Activated CD4-positive, alpha-beta T cell treated with anti-CD3 and anti-CD28 coated beads, Interleukin-2, amount 50 U/mL, for 4 hours (primary cell): ENCODE measurements at places on chromosomes 6 and 20.

- no peak for DNase-seq
Measured at GRCh38 chr20:59441306-59441705, 140.9 kb downstream of the EDN3 start.

DNA sequence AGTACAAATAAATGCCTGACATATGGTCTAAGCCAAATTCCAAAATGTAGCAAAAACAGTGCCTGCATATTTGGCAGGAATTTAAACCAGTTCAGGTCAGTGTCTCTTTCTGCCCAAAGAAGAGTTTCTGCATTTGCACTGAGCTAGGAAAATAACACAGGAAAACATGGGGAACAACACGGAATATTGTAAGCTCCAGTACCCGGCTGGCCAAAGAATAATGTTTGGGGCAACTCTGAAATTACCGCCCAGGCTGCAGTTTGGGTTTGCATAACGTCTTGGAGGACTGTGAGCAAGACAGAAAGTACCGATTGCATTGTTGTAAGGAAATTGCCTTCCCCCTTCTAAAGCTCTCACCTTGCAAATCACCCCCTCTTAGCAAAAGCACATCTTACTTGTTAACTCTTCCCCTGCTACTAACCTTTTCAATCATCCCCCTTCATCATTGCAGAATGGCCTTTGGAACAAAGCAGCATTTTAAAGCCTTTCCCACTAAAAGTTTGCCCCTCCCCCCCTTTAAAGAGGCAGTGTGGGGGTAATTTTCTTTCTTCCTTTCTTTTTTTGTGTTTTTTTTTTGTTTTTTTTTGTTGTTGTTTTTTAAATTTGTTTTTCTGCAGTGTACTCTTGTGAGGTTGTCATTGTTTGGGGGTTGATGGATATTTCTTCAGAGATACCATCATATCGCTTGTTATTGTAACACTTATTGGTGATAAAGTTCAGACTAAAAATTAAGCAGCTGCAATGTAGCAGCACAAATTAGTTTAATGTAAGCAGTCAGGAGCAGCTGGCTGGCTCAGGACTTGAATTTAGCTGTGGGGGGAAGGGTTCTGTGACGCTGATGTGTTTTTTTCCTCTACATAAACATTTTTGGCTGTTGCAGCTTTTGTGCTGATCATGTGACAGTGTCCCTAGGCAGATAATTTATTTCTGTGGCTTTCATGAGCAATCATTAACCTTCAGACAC, 100.0 kb upstream of the CITED2 start:
- no peak for DNase-seq

DNA sequence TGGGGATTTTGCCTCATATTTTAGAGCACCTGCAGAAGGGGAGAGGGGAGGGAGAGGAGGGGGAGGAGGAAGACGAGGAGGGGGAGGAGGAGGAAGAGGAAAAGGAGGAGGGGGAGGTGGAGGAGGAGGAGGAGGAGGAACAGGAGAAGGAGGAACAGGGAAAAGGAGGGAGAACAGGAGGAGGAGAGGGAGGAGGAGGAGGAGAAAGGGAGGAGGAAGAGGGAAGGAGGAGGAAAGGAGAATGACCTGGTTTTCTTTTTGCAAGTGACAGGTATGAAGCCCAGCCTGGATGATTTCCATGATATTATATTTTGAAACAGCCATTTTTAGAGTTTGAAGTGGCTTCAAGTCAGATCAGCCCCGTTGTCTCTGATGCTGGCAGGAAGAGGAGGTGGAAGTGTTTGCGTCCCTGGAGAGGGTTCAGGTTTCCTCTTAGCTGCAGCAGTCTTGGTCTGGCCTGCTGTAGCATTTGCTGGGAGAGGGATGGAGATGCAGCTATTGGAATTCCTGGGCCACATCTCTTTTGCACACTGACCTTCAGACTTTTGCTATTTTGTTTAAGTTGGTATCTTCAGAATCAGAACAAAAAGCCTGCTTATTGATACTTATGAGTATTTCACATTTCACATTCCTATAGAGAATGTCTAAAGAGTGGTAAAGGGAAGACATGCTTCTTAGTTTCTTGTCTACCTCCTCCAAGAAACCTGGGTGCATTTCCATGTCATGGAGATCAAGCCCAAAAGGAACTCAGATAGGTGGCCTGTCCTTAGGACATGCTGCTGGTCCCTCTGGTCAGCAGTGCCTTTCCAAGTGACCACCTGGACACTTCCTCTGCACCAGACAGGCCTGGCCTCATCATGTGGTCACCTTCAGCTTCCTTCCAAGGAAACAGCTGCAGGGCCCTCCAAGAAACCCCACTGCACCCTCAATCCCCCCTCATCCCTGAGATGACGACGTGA, 54.3 kb upstream of the IYD start:
- no peak for DNase-seq

- DNase-seq: no peak
Measured at GRCh38 chr6:116016846-116017545, 43.7 kb downstream of the FRK start.

- peak; percentile 16 for DNase-seq
Measured at GRCh38 chr6:36593569-36594028, 563 bp upstream of the SRSF3 start.

DNA sequence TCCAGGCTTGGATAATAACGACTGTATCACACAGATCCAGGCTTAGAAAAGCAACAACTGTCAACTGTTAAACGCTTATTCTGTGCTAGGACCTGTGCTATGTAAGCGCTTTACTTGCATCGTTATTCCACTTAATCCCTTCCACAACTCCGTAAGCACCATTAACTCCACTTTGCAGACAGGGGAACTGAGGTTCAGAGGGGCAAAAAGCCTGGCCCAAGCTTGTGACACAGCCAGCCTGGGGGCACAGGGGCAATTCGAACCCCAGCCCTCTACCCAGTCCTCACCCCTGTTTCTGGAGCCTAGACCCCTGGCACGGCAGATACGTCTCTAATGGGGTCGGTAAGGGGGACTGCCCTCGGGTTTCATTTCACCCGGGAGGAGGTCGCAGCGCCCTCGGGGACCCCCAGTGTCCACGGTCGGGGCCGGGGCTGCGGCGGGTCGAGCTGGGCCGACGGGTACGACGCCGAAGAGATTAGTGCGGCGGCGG, 411 bp downstream of the DSN1 start:
- DNase-seq: peak; percentile 1

DNA sequence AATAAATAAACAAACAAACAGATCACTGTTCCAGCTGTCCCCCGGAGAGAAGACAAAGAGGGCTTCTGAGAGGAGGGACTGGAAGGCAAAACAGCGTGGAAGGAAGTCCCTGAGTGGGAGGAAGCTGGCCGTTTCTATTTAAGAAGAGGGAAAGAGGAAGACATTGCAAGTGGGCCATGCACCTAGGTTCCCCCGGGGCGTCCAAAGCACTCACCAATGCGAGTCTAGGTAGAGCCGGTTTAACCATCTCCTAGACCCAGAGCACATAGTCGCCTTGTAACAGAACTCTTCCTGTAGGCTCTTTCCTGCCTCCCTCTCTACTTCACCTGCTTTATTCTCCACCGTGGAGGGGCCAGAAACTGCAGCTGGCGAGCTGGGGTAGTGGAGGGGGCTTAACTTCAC, 158.4 kb downstream of the ZDHHC14 start:
- DNase-seq: no peak

- DNase-seq: peak; percentile 52
Measured at GRCh38 chr6:27873021-27873940, 38.9 kb downstream of the OR2B2 start.

DNA sequence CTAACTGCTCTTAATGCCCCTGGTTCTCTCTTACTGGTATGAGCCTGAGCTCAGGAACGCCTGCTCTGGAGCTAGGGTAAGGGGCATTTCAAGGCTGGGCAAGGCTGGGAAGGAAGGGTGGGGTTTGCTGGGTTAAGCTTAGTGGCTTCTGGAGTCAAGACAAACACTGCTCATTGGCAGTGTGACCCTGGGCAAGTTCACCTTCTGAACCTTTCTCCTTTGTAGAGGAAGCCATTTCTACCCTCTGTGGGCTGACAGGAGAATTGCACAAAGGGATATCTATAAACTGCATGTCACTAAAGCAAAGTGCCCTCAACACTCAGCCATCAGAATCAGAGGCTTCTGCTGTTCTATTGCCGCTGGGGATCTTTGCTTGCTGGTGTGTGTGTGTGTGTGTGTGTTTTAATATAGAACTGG, 20.3 kb upstream of the LRRN4 start:
- DNase-seq: no peak

GRCh38 chr6:107770541-107770940, 53.6 kb downstream of the SCML4 start:
- no peak for DNase-seq

DNA sequence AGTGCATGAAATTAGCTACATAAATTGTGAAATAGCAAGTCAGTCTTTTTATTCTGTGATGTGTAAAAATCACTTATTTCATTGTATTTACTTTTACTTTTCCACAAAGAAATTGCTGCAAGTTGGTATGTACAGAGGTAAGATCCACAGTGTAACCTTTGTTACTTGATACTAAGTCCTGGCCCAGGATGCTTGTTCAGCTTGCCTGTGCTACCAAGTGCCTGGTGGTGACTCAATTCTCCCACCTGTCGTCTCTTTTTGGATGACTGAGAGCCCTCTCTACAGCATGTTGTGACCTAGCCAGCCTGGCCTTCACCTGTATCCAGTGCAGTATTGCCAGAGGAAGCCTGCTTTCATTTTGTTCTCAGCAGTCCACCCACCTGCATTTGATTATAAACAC, 54.9 kb downstream of the ANKRD6 start:
- no peak for DNase-seq

- no peak for DNase-seq
Measured at GRCh38 chr6:143150281-143150680, 89.6 kb downstream of the AIG1 start.

DNA sequence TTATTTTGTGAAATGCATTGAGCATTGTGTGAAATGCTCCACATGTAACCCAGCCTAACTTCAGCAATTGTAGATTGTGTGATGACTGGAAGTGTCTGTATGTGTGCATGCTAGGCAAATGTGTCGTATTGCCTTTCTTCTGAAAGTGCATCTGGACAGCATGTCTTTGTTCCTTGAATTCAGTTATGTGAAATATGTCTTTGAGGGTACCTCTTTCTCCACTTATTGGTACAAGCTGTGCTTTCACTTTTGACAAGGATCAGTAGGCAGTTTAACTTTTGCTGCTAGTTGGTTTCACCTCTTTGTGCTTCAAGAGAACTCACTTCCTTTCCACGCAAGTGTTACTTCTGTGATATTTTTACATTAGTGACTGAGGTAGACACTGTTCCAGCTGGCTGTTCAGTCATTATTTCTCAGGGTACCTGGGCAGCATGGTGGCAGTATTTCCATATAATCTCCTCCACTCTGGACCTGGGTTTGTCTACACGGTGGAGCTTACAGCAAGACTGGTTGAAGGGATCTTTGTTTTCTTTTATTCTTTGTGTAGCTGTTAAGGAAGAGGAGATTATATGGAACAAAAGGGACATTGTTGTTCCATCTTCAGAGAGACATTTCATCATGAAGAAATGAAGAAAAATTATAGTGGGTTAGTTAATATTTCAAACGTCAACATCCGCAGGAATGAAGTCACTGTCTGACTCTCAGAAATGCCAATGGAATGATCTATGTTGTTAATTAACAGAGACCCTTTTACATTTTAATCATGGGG, 175.4 kb downstream of the UTRN start:
- no peak for DNase-seq
